COR-L47 (cell line): ENCODE measurements at places on chromosomes 7 and 10.

- peak; percentile 0 for DNase-seq
These were observed 180.6 kb upstream of the CHRM2 start for GRCh38 chr7:136687693-136688322.

GRCh38 chr10:60110739-60111138, 204.4 kb upstream of the CCDC6 start:
- DNase-seq = no peak

GRCh38 chr7:153509768-153510167, 542.4 kb upstream of the DPP6 start:
- no peak for DNase-seq

GRCh38 chr7:93877742-93878141, 12.8 kb downstream of the TFPI2 start:
- DNase-seq = no peak

DNA sequence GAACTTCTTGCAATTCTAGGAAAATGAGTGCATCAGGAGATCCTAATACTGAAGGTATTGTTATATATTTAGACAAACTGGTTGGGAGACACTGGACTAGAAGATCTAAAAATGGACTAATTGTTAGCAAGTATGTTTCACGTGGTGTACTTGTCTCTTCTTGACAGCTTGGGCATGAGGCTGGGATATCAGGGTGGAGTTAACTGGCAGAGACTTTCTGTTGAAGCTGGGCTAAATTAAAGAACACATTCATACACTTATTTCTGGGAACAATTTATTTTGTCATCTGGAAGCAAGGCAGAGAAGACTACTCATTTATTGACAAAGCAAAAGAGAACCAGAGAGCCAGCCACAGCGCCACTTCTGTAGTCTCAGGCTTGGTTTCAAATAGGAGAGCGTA, 25.9 kb downstream of the TYW1 start:
- no peak for DNase-seq
